ENCODE measurements at places on chromosomes 11 and 22.

DNA sequence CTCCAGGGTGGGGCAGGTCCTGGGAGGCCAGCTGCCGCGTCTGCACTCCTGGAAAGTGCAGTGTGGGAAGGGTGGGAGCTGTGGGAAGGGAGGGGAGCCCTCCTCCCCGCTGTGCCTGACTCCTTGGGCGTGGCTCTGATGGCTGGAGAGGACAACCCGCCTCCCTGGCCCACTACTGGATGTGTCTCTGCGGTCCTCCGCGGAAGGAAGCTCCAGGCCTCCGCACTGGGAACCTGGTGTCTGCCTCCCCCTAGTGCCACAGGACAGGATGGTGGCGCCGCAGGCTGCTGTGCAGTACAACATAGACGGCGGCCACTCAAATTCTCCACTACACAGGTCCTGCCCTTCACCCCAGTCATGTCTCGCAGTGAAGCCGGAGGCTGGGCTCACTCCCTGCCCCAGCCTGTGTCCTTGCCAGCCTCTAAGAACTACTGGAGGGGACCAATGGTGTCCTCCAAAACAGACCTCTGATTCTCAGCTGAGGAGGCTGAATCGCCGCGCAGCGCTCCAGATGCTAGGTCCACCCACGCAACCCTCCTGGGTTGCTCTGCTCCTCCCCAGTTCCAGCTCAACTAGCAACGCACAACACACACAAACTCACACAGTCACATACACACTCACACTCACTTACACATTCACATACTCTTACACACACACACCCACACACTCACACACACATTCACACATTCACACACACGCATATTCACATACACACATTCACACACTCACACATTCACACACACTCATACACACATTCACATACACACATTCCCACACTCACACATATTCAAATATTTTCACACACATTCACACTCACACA is 12.4 kb upstream of the DSCAML1 start:
- no peak for DNase-seq

- DNase-seq: no peak
Measured at GRCh38 chr22:34812631-34813030, 253.3 kb upstream of the ISX start.

DNA sequence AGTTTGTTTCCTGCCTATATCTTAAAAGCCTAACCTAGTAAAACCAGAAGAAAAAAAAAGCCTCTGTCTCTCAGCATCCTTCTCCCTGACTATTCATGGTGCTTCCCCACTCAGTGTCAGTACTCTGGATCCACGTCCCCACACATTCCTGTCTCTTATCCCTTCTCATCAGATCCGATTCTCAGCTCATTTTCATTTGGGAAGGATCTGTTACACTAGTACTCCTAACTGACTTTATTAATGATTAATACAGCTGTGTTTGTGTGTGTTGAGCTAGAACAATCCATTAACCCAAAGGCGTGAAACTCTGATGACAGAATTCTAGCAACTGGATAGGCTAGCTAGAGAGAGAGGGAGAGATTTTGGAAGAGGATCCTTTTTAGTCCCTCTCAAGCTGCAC is 1.5 kb downstream of the PRRG4 start:
- no peak for DNase-seq

DNA sequence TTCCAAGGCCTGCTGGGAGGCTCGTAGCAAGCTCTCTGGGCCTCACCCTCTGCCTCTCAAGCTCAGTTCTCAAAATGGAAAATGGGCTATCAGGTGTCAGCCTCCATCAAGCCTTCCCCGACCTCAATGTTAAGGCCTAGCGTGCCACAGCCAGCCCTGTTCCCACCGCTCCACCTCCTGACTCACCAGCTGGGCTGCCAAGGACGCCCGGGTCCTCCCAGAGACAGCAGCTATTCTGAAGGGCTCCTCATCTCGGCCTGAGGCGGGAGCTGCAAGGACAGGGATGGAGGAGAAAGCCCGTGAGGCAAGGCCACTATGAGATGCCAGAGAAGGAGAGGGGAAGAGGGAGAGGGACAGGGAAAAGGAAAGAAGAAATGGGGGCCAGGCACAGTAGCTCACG is 19.9 kb downstream of the ARAP1 start:
- no peak for DNase-seq

DNA sequence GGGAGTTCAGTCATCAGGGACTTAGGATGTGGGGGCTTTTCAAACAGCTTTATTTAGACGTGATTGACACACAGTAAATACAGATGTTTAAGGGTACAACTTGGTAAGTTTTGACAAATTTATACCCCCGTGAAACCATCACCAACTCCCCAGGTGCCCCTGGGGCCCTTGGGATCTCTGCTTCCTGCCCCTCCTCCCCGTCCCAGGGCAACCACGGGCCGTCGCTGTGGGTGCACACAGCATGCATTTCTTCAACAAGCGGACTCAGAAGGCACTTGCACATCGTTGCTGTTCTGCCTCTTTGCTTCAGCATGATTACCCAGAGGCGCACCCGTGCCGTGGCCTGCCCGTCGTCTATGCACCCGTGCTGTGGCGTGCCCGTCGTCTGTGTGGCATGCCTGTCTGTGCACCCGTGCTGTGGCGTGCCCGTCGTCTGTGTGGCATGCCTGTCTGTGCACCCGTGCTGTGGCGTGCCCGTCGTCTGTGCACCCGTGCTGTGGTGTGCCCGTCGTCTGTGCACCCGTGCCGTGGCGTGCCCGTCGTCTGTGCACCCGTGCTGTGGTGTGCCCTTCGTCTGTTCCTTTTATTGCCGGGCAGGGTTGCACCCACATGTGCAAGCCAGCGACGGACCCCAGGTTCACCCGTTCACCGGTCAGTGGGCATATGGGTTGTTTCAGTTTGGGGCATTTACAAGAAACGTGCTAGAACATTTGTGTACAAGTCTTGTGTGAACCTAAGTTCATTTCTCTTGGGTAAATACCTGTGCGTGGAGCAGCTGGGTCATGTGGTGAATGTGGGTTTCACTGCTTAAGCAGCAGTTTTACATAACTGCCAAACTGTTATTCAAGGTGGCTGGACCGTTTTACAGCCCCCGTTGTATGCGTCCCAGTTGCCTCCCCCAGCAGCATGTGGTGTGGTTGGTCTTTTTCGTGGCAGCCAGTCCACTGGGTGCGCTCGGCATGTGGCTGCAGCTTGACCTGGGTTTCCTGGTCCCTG is 8.3 kb downstream of the CD81 start:
- DNase-seq: no peak

DNA sequence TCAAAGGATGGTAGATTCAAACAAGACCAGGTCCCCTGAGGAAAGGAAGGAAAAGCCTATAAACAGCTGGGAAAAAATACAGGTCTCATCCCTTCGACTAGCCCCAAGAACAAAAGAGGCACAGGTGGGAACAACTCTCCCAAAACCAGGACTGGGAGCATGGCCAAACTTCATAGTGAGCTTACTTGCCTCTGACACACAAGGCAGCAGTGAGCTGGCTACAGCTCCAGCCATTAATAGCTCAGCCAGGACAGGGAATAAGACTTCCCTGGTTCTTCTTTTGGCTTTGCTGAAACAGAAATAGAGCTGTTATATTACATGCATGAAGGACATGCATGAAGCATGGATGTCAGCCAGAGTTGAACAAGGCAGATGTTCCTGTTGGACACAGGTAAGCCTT is at the start of gene OR10A2:
Gene OR10A2, plus strand, starts transcription at position 97 of the 400 bp plus-strand sequence. CDS start 6,698 bp downstream, outside the sequence.
- no peak for DNase-seq

DNA sequence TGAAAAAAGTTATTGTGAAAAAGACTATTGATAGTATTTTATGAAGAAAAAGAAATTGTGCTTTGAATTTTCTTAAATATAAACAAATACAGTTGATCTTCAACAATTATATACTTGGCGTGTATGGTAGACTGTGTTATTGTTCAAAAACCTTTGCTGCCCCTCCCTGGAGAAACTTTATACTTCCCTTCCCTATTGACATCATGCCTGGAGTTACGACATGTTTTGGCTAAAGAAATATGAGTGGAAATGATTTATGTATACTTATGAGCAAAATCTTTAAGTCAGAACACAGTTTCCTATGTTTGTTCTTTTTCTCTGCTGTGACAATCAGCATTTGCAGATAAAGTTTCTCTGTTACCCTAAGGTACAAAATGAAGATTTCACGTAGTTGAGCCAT is 243.8 kb downstream of the TMEM135 start:
- DNase-seq: no peak

- DNase-seq: no peak
Measured at GRCh38 chr11:46639197-46639839, 22.0 kb downstream of the ATG13 start.

DNA sequence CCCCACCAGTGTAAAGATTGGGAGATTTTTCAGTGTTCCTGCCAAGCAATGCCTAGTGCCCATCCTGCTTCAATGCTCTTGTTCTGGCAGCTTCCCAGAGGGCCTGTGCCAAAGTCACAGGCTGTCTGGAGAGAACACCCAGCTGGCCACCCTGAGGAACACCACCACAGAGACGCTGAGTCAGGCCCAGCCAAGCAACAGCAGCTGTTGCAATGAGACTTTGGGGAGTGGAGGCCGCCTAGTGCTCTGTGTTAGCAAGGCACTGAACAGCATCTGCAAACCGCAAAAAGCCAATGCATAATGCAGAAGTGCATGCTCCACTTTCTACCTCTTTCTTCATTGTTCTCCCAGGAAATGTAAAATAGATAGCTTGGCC is 168.1 kb downstream of the NXPE2 start:
- DNase-seq: no peak

- DNase-seq: no peak
Measured at GRCh38 chr11:89495951-89496350, 4.8 kb upstream of the NOX4 start.

DNA sequence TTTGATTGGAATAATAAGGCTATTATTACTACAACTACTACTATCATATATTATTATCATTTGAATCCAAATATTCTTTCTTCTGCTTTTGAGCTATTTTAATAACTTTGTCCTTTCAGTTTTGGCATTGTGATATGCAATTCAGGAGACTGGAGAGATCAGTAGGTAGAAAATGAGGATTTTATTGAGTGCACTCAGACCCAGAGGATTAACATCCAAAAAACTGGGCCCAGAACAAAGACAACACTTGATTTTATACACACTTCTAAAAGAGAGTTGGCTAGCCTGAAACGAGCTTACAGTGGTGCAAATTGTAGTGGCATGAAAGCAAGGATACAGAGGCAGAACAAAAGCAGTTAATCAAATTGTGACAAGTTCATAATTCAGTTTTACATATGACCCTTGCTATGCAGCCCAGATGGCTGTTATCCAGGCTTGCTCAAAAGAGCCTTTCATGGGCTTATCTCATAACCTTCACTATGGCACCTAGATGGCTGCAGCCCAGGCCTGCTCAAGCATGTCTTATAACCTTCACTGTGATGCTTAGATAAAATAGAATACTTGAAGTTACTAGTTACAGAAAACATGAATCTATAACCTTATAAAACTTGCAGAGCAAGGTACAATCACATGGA is 796.3 kb upstream of the RAG2 start:
- no peak for DNase-seq

GRCh38 chr11:134289789-134290188 is 13.6 kb downstream of the GLB1L3 start:
- no peak for DNase-seq

DNA sequence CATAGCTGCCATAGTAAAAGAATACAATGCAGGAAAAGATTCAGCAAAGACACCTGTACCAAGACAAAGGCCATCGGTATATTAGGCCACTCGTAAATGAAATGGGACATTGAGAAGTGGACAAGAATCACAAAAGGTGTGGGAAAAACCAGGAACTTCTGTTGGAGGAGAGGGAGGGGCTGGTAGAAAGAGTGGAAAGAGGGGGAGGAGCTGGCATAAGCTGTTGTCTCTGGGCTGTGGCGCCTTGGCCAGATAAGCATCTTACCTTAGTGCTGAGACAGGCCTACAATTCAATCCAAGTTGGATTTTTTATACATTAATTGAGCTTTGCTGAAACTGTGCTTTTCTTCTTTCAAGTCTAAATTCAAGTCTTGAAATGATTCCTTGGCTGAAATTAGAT is 37.1 kb downstream of the ZNF202 start:
- DNase-seq: no peak

DNA sequence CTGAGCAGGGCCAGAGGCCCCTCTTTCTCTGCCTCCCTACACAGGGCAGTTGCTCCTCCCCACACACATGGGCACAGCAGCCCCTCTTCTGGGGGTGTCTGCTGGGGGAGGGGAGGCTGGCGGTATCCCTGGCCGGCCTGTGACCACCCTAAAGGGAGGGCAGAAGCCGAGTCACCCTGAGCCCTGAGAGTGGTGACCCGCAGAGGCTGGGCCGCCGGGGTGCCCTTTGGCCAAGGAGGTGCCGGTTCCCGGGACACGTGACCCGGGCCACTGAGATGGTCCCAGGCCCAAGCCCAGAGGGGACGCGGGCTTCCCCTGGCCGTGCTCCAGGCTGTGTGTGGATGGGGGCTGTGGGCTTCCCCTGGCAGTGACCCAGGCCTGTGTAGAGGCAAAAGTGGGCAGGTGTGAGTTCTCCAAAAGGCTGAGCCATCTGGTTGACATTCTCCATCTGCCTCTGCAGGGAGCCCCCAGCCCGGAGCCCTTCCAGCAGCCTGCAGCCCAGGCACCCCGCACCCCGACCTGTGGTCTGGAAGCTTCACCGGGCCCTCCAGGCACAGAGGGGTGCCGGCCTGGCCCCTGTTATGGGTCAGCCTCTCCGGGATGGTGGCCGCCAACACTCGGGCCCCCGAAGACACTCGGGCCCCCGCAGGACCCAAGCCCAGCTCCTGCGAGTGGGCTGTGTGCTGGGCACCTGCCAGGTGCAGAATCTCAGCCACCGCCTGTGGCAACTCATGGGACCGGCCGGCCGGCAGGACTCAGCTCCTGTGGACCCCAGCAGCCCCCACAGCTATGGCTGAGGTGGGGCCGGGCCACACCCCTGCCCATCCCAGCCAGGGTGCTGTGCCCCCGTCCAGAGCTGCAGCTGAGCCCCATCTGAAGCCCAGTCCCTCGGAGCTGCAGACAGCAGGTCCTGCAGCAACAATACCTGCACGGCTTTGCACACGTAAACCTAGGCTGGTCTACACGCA is 1.0 kb downstream of the ADM2 start:
- no peak for DNase-seq

DNA sequence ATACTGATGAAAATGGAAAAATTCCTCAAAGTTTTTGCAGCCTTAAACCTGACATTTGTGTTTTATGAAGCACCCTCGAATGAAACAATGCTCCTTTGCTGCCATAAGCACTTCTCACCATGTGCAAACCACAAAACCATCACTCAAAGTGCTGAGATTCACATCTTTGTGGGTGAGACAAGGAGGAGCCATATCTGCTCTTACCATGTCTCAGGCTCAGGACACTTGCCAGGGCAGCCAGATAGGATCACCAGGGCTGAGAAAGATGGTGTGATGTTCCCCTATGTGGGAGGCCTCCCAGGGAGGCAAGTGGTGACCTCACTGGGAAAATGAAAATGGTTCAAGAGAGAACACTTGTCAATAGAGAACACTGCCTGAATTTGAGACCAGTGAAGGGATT is 120.4 kb downstream of the CCDC34 start:
- DNase-seq: no peak

- DNase-seq: no peak
Measured at GRCh38 chr11:58301576-58301975, 33.5 kb upstream of the OR10W1 start.
